Cardiac muscle cell (in vitro differentiated cells and primary cell): ENCODE measurements at places on chromosomes 16 and 17. TPM values are rescaled to one million over a fixed set of nuclear protein-coding genes. Genes with fewer than 3 reads are reported as not detected.

GCGR gene
- total RNA-seq = 0.15 TPM in 1 of 2 replicates, not detected in the other

POLR2C gene
- total RNA-seq = 126 and 164 TPM in 2 replicates

BTBD17 gene
- total RNA-seq = 0.63 TPM in 1 of 2 replicates, not detected in the other

ATP2A1 gene
- 2.6 and 2.7 TPM in 2 replicates for total RNA-seq

TERB1 gene
- total RNA-seq = not detected in 2 replicates

CBFA2T3 gene
- total RNA-seq = 0.21 and 0.69 TPM in 2 replicates

XAF1 gene
- not detected in 2 replicates for total RNA-seq

TRAPPC2L gene
- 30.9 and 42.0 TPM in 2 replicates for total RNA-seq
